ENCODE measurements at places on chromosomes 3 and 15. TPM values are rescaled to one million over a fixed set of nuclear protein-coding genes. Genes with fewer than 3 reads are reported as not detected.

The TLR9 gene
- total RNA-seq = under 0.01 TPM

The SLC12A1 gene
- total RNA-seq = not detected

The EFCC1 gene
- total RNA-seq = not detected

The TMC3 gene
- total RNA-seq = not detected

The GOLGA8J gene
- not detected for total RNA-seq

The PAQR5 gene
- total RNA-seq = 1.2 TPM

The HTR3E gene
- total RNA-seq = not detected

The GABRB3 gene
- total RNA-seq = under 0.01 TPM

The WNT7A gene
- total RNA-seq = not detected

The FRG2C gene
- not detected for total RNA-seq

The TMEM42 gene
- total RNA-seq = 40.7 TPM

The DAZL gene
- total RNA-seq = not detected

The SPSB4 gene
- not detected for total RNA-seq

The ZNF80 gene
- not detected for total RNA-seq

The GXYLT2 gene
- 15.0 TPM for total RNA-seq

The VIPR1 gene
- total RNA-seq = under 0.01 TPM

The SATB1 gene
- total RNA-seq = 2.5 TPM

The CACNA2D2 gene
- 0.17 TPM for total RNA-seq

The FSIP1 gene
- 0.17 TPM for total RNA-seq

The MAP2K1 gene
- 30.4 TPM for total RNA-seq

The ADIPOQ gene
- not detected for total RNA-seq

The FRMD5 gene
- total RNA-seq = 0.84 TPM

The LARP6 gene
- 83.9 TPM for total RNA-seq

The PDIA3 gene
- total RNA-seq = 161 TPM

The KPNA4 gene
- total RNA-seq = 19.5 TPM

The CNBP gene
- 243 TPM for total RNA-seq

The ZIC1 gene
- not detected for total RNA-seq

The BOC gene
- total RNA-seq = 1.0 TPM

The CHRM5 gene
- total RNA-seq = not detected

The RAB27A gene
- 11.6 TPM for total RNA-seq
